ENCODE measurements at places on chromosomes 11 and 22.

DNA sequence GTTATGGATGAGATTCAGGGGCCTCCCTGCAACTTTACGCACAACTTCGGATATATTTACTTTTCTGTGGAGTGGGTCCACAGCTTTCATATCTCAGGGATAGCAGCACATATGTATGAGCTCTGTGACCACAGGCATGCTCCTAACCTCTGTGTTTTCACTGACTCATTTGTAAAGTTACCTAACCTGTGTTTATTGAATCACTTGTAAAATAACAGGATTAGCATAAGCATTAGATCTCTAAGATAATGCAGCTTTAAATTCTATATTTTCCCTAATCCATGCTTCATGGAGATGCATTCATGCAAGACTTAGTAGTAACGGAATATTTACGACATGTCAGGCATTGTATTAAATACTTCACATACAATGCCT, 47.9 kb upstream of the DDI1 start:
- no peak for DNase-seq

DNA sequence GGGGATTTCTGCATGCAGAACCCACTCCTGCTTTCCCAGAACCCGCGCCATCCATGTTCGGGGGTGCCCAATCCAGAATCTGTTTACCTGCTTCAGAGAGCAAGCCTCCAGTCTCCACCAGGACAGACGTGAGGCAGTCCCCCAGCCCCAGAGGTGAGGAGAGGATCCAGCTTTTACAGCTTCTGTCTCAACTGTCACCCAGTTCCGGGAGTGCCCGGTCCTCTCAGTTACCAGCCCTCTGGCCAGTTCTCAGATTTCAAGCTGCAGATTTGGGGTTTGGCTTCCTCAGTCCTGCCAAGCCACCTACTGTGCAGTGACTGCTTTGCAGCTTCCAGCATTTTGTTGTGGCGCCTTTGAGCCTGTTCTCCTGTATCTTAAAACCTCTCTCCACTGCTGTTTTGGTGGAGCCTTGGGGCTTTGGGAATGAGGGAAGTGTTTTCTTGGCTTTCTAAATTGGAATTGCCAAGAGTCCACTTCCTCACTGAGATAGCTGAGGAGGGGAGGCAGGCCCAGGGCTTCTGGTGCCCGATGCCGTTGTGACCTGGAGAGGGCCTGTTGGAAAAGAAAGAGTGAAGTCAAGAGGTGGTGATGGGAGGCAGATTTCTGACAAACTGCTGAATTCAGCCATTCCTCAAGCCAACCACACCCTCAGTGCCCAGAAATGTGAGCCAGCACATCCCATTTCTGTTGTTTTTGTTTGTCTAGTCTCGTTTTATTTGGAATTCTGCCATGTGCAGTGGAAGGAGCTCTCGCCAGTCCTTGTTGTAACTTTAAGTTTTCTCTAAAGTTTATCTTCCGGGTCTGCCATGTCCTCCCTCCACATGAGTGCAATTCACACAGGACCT, 513.4 kb downstream of the TBC1D22A start:
- DNase-seq: no peak

DNA sequence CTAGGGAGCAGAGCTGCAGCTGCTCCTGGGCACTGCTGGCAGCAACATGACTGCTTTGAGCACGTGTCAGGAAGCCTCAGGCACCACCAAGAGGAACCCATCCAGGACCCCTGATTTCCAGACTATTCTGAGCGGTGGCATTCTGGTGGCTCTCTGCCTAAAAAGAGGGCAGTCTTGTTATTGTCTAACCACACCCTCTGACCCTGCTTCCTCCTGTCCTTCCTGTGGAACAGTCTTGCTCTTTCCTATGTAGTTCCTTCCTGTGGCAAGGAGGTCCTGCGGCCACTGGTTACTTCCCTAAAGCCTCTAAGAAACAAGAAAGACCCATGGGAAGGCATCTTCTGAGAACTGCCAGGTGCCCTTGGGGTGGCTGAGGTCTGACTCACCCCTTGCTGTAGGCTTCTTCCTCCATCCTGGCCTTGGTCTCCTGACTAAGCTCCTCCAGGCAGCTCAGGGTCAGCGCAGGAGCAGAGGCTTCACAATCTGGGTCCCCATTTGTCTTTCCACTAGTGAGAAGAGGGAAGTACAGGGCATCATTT, 13.1 kb upstream of the LYVE1 start:
- DNase-seq: no peak

GRCh38 chr11:44729063-44729462, 2.3 kb downstream of the TSPAN18 start:
- no peak for DNase-seq

DNA sequence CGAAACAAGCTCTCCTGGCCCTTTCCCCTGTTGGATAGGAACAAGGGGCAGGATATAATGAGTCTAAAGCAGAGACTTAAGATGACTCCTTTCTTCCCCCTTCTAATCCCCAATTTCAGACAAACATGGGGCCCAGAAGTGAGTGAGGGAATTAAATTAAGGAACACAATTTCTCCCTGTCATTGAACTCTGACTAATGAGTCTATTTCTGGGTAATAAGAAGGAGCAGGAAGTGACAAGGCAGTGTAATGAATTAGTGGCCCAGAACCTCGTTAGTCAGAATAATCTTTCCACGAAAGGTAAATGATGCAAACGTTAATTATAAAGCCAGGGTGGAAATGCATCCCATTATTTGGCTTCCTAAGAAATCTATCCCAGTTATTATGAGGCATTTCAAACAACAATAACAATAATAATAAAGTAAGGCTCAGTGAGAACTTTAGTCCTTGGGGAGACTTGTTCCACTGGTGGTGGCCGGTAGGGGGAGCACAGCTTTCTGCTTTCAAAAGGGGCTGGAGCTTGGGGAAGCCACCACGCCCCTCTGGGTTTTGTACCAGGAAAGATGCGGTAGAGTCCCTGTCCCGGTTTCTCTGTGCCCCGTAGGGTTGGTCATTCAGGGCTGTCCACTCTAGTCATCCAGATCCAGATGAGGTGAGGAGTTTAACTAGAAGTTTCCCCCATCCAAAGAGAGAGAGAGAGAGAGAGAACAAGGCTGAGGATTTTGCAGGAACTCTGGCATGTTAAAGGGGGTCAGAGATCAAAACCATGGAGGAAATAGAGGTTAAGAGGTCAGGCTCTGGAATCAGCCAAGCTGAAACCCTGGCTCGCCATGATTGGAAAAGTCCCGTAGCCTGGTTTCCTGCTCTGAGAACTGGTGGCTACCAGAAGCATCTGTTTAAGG, 298.3 kb downstream of the NTM start:
- no peak for DNase-seq
